ENCODE measurements at places on chromosomes 12 and 14. TPM values are rescaled to one million over a fixed set of nuclear protein-coding genes. Genes with fewer than 3 reads are reported as not detected.
A peak's percentile ranks its signal among the peaks of the same experiment; 100 is the strongest.

The ADAM21 gene
- total RNA-seq = not detected

GRCh38 chr14:95941897-95942296 lies 65.3 kb downstream of the TUNAR start:
- H3K4me1 ChIP-seq = no peaks in the 10 kb centered on the region
- H3K4me3 ChIP-seq = no peak overlapping the region
- H3K27me3 ChIP-seq = no peaks in the 10 kb centered on the region
- H3K36me3 ChIP-seq = no peaks in the 10 kb centered on the region

DNA sequence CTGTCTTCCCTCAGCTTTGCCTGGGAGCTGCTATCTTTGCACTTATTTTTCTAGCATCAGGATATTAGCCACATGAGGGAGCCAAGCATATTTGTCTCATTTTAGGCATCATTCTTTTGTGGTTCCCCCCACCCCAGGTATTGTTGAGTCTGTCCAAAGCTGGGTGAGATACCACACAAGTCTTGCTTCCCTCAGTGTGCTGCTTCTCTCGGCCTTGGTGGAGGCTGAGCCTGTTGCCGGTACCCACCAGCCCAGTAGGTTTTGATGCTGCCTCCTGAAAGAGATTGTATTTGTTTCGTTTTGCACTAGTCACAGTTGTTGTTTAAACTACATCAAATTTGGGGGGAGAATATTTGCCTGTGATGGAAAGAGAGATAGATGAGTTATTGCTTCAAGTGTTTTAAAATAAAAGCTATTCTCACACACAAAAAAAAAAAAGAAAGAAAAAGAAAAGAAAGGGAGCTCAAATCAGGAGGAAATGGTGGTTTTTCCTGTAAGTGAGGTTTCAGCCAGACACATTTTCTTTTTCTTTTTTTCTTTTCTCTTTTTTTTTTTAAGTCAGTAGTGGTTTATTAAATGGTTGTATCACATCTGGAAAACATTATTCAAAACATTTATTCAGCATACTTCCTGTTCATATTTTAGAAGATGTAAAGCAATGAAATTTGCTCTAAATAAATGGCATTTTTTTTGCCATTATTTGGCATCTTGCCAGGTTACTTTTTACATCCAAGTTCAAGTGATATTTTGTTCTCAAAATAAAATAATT lies 58.5 kb downstream of the SLC4A8 start:
- no peak overlapping the region for H3K27ac ChIP-seq
- H3K27me3 ChIP-seq = no peaks in the 10 kb centered on the region
- H3K4me1 ChIP-seq = peaks cover 4% of the 10 kb centered on the region
- no peak for DNase-seq

GRCh38 chr12:48105321-48105866 lies 485 bp downstream of the SENP1 start:
- H3K4me3 ChIP-seq = peak overlapping the region; percentile 98
- peaks cover 4% of the 10 kb centered on the region for H3K4me1 ChIP-seq
- H3K27me3 ChIP-seq = peaks cover 26% of the 10 kb centered on the region
- no peaks in the 10 kb centered on the region for H3K36me3 ChIP-seq
- H3K27ac ChIP-seq = peak overlapping the region; percentile 96
- no peak for DNase-seq

DNA sequence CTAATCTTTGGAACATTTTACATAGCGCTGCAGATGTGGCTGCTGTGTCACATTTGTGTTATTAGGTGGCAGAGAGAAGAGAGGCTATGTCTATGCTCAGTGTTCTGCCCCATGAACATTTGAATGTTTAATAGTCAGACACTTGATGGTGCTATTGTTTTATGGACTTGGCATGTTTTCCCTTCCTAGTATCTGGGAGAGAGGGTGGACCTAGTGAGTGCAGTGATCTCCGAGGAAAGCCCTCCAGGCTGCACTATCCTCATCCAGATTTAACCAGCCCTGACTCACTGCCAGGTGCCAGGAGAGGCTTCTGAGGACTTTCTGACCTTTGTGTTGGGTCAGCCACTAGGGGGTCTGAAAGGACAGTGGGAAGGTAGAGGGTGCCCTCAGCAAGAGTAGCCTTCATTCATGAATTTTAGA lies 24.3 kb downstream of the ZFC3H1 start:
- H3K27me3 ChIP-seq = no peaks in the 10 kb centered on the region
- H3K4me1 ChIP-seq = peaks cover 6% of the 10 kb centered on the region
- H3K4me3 ChIP-seq = no peak overlapping the region
- peaks cover 89% of the 10 kb centered on the region for H3K36me3 ChIP-seq
- peak; percentile 77 for DNase-seq

DNA sequence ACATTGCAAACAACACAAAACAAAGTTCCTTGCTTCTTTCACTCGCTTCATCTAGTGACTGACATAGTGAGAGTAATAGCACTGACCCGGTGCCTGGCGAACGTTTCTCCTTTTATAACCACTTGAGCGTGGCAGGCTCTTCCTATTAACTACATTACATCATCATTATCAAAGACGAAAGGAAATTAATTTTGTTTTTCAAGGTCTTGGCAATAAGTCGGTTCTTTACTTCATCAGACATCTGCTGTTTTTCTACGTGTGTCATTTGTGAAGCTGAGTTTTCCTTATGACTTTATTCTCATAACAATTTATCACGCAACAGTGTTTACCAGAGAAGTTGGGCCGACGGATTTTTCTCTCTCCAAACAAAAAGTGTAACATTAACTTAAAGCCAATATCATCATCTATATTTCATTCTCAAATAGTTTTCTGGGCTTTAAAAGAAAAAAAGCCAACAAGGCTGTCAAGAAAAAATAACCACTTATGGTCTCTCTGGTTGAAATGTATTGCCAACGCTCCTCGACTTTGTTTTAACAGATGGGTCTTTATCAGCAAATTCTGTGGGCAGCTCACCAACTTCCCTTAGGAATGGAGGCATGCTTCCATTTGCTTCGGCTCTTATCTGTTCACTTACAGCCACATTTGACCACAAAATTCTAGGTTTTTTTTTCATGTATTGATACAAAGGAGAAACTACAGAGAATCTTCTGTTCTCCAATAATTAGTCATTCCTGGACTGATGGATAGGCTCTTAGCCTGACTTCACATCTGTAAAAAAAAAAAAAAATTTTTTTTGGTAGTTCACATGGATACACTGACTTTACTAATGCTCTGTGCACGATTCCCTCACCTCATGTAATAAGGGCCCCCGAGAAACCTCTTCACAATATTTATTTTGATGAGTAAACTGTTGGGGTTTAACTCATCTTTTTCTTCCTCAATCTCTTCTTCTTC lies 97.1 kb upstream of the CDKN3 start:
- peaks cover 8% of the 10 kb centered on the region for H3K4me1 ChIP-seq
- H3K4me3 ChIP-seq = no peak overlapping the region
- no peak overlapping the region for H3K27ac ChIP-seq

- peaks cover 8% of the 10 kb centered on the region for H3K4me1 ChIP-seq
- peak overlapping the region; percentile 79 for H3K27ac ChIP-seq
- no peaks in the 10 kb centered on the region for H3K36me3 ChIP-seq
- peak; percentile 77 for DNase-seq
- no peak overlapping the region for H3K4me3 ChIP-seq
These were observed 142.5 kb downstream of the PHLDA1 start for GRCh38 chr12:75888874-75889613.

DNA sequence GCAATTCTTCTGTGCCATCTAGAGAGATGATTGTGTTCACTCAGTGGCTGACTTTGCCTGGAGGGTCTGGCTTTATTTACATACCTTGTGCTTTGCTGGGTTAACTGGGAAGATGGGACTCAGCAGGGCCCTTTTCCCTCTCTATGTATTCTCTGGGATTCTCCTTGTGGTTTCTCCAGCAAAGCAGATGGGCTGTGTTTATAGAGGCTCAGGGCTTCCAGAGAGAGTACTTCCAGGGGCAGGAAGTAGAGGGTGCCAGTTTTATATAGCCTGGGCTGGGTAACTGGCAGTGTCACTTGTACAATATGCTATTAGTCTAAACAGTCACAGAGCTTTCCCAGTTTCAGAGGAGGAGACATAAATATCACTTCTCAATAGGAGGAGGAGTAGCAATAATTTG lies 509.9 kb downstream of the DIO2 start:
- no peaks in the 10 kb centered on the region for H3K36me3 ChIP-seq
- H3K4me3 ChIP-seq = no peak overlapping the region
- no peak overlapping the region for H3K27ac ChIP-seq
- no peaks in the 10 kb centered on the region for H3K27me3 ChIP-seq
- H3K4me1 ChIP-seq = peaks cover 3% of the 10 kb centered on the region
- no peak for DNase-seq

The RESF1 gene
- total RNA-seq = 201 TPM

GRCh38 chr14:51239813-51240803 lies at the start of gene TMX1:
TMX1 (plus strand) TSS chr14:51240247; CDS start chr14:51240293, 46 bp downstream.
- H3K27me3 ChIP-seq = no peaks in the 10 kb centered on the region
- H3K4me1 ChIP-seq = peaks cover 2% of the 10 kb centered on the region
- peak; percentile 99 for DNase-seq
- peak within 1 kb of the TSS; percentile 98 for H3K4me3 ChIP-seq
- peaks cover 14% of the 10 kb centered on the region for H3K36me3 ChIP-seq

GRCh38 chr14:71005076-71005475 lies 97.8 kb downstream of the PCNX1 start:
- no peak overlapping the region for H3K27ac ChIP-seq
- peaks cover 35% of the 10 kb centered on the region for H3K36me3 ChIP-seq
- H3K4me1 ChIP-seq = no peaks in the 10 kb centered on the region

DNA sequence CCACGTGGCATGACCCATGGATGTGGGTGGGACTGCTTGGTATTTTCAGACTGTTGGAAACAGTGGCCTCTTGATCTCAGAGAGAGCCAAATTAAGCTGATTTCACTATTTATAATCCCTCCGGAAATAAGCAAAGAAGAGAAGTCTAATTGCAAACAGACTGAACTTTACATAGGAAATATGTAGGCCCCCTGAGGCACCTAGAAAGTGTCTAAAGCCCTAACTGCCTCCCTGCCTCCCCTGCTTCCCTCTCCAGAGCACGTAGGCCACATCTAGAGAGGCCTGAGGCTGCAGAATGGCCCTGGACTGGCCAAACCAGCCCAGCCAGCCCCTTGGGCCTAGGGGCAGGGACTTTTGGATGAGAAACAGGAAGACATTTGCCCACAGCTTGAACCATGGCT lies 123.8 kb downstream of the ZFP36L1 start:
- H3K27ac ChIP-seq = no peak overlapping the region
- DNase-seq = peak; percentile 23
- no peaks in the 10 kb centered on the region for H3K27me3 ChIP-seq
- no peaks in the 10 kb centered on the region for H3K4me1 ChIP-seq

- no peaks in the 10 kb centered on the region for H3K36me3 ChIP-seq
- no peak overlapping the region for H3K27ac ChIP-seq
- no peak overlapping the region for H3K4me3 ChIP-seq
These were observed 1538.3 kb upstream of the SEL1L start for GRCh38 chr14:83071888-83072501.

- no peaks in the 10 kb centered on the region for H3K27me3 ChIP-seq
- peak overlapping the region; percentile 52 for H3K27ac ChIP-seq
- H3K36me3 ChIP-seq = no peaks in the 10 kb centered on the region
- no peak overlapping the region for H3K4me3 ChIP-seq
- DNase-seq = no peak
These were observed 108.7 kb upstream of the NCOR2 start for GRCh38 chr12:124675881-124676713.

GRCh38 chr14:102849526-102850379 lies 72.5 kb downstream of the TRAF3 start:
- H3K4me3 ChIP-seq = no peak overlapping the region
- H3K27me3 ChIP-seq = no peaks in the 10 kb centered on the region
- H3K27ac ChIP-seq = peak overlapping the region; percentile 2
- no peaks in the 10 kb centered on the region for H3K36me3 ChIP-seq

The ALX1 gene
- 4.7 TPM for total RNA-seq

- peaks cover under 1% of the 10 kb centered on the region for H3K36me3 ChIP-seq
- H3K4me1 ChIP-seq = peaks cover 4% of the 10 kb centered on the region
- no peak overlapping the region for H3K27ac ChIP-seq
- no peaks in the 10 kb centered on the region for H3K27me3 ChIP-seq
These were observed 112.9 kb downstream of the DAAM1 start for GRCh38 chr14:59301354-59301753.

DNA sequence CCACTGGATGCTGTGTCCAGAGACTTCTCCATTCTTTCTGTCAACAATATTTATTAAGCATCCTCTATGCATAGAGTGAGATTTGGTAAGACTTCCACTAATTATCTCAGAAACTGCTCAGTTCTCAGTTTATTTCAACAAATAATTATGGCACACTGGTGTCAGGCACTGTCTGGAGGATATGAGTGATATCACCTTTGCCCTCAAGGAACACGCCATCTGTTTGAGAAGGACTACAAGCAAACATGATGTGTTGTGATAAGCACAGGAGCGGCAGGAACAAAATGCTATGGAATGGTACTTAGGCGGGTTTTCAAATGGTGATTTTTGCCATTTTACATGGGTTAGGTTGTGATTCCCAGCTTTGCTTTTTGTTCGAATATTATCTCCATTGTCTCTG lies 229.2 kb downstream of the DPF3 start:
- H3K4me1 ChIP-seq = no peaks in the 10 kb centered on the region
- H3K4me3 ChIP-seq = no peak overlapping the region
- DNase-seq = no peak
- no peak overlapping the region for H3K27ac ChIP-seq

GRCh38 chr12:124904306-124905098 lies 9.9 kb downstream of the UBC start:
- H3K36me3 ChIP-seq = no peaks in the 10 kb centered on the region
- H3K4me1 ChIP-seq = no peaks in the 10 kb centered on the region
- H3K27me3 ChIP-seq = no peaks in the 10 kb centered on the region
- peak; percentile 86 for DNase-seq
- H3K4me3 ChIP-seq = no peak overlapping the region

GRCh38 chr14:61090432-61091216 lies 109.6 kb downstream of the SLC38A6 start:
- no peaks in the 10 kb centered on the region for H3K36me3 ChIP-seq
- H3K4me3 ChIP-seq = no peak overlapping the region
- no peak overlapping the region for H3K27ac ChIP-seq
- peak; percentile 28 for DNase-seq

The RTRAF gene
- total RNA-seq = 295 TPM

DNA sequence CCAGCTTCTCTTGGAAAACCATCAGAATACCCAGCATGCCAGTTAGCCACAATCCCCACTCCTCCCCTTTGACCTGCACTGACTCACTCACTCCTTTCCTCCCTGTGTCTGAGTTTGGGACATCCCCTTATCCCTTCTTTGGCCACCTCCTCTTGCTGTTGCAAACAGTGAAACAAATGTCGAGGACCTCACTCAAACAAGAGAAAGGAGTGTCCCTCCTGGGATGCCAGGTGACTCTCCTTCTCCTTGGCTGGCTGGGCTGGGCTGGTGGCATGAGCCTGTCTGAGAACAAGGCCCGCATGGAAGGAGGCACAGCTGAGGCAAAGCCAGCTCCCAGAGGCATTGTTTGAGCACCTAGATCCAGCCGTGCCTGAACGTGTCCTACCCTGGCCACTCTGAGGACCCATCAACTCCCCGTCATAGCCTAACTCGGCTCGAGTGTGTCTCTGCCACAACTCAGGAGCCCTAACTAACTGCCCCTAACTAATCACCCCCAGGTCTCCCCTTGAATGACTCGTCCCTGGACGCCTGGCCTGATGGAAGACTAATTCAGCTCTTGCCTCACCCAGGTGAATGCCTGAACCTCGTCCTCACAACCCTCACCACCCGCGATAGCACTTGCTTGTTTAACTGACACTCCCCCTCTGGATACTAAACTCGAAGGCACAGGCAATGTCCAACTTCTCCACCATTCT lies 43.0 kb downstream of the NCOR2 start:
- no peaks in the 10 kb centered on the region for H3K27me3 ChIP-seq
- no peaks in the 10 kb centered on the region for H3K4me1 ChIP-seq
- peaks cover 5% of the 10 kb centered on the region for H3K36me3 ChIP-seq
- H3K4me3 ChIP-seq = no peak overlapping the region
- DNase-seq = no peak
